ENCODE measurements at places on chromosomes 6 and 20. TPM values are rescaled to one million over a fixed set of nuclear protein-coding genes. Genes with fewer than 3 reads are reported as not detected.
A peak's percentile ranks its signal among the peaks of the same experiment; 100 is the strongest.

Gene SEC23B
- 35.4 TPM for total RNA-seq

- no peak for DNase-seq
Measured at GRCh38 chr20:62778601-62779416, 17.5 kb upstream of the MRGBP start.

DNA sequence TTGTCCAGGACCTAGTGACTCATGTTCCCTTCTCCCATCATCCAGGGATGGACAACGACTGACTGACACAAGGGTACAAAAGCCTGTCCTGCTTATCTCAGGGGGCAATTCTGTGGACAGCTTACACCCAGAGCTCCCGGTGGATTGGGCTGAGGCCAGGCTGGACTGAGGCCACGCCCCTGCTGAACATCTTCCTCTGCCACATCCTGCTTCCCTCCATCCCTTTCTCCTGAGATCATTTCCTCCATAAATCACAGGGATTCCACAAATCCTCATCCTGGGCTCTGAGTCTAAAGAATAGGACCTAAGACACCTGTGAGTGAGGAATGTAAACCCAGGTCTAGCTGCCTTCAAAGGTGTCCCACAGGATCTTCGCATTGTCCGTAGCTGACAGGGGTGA, 30.4 kb upstream of the RNF24 start:
- DNase-seq, result no peak

DNA sequence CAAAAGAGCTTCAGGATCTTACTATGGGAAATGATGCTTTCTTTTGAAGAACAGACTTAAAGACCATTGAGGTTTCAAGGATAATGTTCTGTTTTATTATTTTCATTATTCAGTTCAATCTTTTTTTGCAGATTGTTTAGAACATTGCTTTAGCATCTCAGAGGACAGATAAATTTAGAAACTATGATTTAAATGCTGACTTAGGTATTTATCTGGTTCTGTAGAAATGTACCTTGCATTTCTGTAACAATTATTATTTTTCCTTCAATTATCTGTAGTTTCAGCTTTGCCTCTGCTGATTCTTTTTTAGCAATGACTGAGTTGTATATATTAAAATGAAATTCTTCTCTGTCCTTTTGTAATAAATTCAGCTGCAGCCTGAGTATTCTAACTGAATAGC, 205.4 kb upstream of the PCSK2 start:
- DNase-seq, result no peak

- no peak for DNase-seq
Measured at GRCh38 chr6:147742440-147742839, 233.9 kb downstream of the SAMD5 start.

GRCh38 chr20:20869161-20869775, 156.8 kb upstream of the RALGAPA2 start:
- DNase-seq, result no peak

DNA sequence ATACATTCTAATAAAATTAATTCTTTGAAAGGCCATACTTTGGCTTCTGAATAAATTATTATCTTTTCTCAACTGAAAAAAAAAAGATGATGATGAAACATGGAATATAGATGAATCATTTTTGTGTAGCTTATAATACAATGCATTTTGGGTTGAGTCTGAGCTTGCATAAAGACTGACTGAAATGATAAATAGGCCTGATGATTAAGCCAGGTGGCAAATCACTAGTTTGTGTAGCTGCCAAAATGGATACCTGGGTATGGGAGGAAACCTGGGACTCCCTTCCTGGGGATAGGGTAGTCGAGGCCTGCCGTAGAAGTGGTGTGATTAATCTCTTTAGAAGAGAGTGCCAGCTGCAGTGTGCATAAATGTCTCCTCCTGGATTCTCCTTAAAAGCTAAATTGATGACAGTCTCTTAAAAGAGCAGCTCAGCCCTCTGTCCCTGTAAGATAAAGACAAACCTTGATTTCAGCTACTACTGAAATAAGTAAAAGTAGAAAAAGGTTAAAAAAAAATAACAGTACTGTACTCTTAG, 275.1 kb downstream of the GRIK2 start:
- DNase-seq, result no peak

DNA sequence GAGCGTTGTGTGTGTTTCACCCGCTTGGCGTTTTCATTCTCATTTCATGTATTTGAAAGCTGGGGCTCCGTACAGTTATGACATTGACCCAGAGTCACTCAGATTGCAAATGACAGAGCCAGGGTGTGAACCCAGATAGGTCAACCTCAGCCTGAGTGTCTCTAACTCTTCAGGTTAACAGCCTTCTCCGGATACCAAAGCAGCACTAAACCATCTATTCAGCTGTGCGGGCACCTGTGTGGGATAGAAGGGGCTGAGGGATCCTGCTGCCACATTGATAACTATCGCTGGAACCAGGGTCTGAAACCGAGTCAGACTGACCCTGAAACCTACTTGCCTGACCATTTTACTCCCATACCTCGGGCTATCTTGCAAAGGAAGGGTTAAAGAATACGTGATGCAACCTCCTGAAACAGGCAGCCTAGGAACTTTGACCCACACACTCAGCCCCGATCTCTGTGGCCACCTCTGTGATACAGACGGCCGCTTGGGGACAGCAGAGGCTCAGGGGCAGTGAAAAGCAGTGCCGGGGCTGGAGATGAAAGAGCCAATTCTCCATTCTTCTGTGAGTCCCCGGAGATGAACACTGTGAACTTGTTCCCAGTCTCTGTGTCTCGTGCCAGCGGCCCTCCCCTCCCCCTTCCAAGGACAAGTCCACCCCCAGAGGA, 233.5 kb upstream of the QKI start:
- DNase-seq, result peak; percentile 88

DNA sequence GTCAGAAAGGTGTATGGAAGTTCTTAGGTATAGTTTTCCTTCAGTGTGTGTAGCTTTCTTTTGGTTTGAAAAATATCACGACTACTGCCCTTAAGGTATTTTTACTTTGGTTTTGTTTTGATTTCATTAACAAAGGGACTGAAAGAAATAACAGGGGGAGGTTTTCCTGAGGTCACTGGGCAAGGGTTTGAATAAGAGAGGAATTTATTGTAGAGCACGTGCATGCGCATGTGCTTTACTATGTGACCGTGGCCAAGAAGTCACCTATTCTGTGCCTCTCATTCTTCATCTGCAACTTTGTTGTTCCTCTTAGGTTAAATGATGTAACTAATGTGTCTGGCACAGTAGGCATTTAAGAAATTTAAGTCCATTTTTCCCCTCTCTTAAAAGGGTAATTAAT, 4.1 kb upstream of the MAN1A1 start:
- no peak for DNase-seq

GRCh38 chr6:170041526-170041925, 249.4 kb downstream of the DLL1 start:
- DNase-seq, result peak; percentile 22

- no peak for DNase-seq
Measured at GRCh38 chr6:106347219-106347618, 13.3 kb upstream of the CRYBG1 start.

- no peak for DNase-seq
Measured at GRCh38 chr6:112690497-112691202, 343.5 kb downstream of the RFPL4B start.

DNA sequence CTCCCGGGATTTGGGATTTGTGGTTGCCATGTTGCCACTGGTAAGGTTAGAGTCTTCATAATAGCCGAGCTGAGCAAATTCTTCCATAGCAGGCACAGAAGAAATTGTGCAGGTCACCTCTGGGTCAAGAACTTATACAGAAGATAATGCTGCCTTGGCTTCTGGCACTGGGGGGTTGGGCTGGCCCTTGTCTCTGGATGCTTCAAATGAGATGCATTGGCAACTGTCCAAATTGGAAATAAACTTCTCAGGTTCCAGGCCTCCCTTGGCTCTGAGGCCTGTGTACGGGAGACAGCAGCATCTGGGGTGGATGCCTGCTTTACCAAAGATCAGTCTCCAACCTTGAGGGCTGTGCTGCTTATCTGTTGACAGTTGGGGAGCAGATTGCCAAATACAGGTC, 26.2 kb downstream of the MYO6 start:
- DNase-seq, result no peak

- no peak for DNase-seq
Measured at GRCh38 chr6:11445146-11445545, 92.4 kb upstream of the TMEM170B start.

- no peak for DNase-seq
Measured at GRCh38 chr6:4586469-4586859, 189.7 kb upstream of the CDYL start.

DNA sequence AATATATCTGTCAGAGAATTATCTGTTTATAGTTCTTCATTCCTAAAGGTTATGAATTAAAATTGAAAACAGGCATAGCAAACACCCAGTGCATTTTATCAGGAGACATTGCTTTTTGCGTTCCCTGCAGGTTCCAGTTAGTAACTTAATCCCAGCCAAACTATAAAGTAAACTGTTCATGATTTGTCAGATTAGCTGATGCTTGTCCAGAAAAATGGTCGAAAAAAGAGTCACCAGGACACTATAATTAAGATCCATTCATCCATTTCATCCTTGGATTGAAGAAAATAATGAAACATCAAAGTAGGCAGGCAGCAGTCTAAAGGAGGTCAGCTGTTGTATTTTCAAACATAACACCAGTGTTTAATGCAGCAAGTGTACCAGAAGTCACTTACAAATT, 75.9 kb downstream of the EPHA7 start:
- no peak for DNase-seq

- no peak for DNase-seq
Measured at GRCh38 chr6:137051790-137052472, 7.2 kb upstream of the IL20RA start.

GRCh38 chr6:130671577-130671976, 155.6 kb upstream of the SMLR1 start:
- peak; percentile 70 for DNase-seq

- DNase-seq, result no peak
Measured at GRCh38 chr6:24441599-24441904, 38.8 kb downstream of the MRS2 start.

GRCh38 chr6:31878726-31879125, at the start of gene SLC44A4:
TSS of gene SLC44A4 (minus strand) at chr6:31878997. CDS start at chr6:31878980, 17 bp downstream.
- DNase-seq, result no peak

- no peak for DNase-seq
Measured at GRCh38 chr6:29051680-29052079, 6.7 kb upstream of the OR2W1 start.
